Iris pigment epithelial cell (primary cell): ENCODE measurements at places on chromosomes 7 and 10.

DNA sequence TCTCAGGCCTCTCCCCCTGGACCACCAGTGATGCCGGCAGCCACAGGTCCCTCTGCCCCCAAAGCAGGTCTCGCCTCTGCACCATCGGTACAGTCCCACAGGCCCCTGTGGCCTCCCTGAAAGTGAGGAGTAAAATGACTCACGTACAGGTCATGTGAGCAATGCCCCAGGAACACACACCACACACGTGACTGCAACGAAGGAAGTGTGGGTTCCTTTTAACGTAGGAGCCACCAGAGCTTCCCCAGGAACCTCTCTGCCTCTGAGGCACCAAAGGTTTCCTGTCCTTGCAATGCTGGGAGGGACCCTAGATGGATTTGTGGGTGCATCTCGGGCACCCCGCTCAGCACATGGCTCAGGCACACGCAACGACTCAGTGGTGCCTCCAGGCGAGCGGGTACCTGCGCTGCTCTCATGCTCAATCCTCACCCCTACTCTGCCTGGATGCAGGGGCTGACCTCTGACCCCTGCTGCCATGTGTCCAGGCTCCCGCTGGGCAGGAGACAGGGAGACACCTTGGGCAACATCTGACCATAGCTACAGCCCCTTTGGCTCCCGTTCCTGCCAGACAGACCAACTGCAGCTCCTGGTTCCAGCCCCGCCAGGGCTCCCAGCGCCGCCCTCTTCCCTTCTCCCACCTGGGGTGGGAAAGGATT lies 120.7 kb downstream of the PRKAG2 start:
- DNase-seq, result peak; percentile 77

DNA sequence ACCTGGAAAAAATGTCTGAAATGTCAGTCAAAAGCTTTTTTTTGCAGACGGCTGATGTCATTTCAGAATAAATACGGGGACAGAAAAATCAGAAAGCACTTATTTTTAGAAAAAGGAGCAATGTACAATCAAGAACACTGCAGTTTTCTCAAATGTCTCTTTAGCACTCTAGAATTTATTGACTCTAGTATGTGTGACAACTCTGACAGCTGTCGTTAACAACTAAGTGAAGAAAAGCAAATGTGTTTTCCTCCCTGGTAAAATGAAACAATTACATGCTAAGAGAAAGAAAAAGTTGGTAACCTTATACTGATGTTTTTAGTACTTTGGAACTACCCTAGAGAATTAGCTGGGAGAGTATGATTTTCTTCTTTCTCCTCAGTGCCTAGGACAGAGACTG lies 497.4 kb downstream of the GRM8 start:
- DNase-seq, result no peak

DNA sequence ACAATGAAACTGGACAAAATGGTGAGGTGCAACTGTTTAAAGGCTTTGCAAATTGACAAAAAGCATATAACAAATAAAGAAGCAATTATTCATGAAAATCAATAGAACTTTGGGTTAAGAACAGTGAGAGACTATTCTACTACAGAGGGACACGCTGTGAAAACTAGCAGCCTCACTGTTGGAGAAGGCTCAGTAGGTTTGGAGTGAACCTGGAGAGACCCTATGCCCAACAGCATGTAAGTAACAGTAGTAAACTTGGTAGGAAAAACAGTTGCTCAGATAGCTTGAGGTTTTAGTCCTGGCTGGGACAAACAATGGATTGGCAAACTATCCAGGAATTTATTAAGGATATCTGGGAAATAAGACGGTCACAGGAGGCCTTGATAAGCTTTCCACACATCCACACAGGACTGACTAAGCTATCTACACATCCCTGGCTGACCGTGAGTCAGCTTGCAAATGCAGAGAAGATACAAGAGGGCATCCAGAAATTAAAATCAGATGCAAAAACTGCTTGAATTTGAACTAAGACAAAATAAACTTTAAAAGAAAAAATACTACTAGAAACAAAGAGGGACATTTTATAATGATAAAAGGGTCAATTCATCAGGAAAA lies 15.9 kb downstream of the FAM149B1 start:
- peak; percentile 72 for DNase-seq

DNA sequence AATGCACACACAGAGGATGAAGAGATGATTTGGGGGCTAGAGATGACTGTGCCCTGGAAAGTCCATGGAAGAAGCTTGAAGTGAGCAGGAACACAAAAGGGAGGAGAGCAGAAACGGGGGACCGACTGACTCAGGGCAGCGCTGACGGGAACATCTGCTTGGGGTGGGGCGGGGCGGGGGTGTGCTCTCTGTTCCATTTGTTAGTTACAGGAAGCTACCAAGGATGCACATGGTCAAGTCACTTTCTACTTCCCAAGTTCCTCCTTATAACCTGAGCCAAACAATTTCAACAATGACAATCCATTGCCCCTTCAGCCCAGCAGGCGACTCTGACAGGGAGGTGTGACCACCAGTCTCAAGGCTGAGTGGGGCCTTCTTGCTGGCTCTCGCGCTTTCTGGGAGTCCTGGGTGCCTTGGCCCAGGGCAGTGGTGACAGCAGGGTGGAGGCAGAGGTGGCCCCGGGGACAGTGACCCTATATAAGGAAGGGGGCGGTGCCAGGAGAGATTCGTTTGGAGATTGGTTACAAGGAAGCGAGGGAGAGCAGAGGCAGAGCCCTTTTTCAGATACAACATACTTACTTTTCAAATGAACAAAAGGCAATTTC lies 39.6 kb downstream of the CLEC2L start:
- DNase-seq, result no peak

DNA sequence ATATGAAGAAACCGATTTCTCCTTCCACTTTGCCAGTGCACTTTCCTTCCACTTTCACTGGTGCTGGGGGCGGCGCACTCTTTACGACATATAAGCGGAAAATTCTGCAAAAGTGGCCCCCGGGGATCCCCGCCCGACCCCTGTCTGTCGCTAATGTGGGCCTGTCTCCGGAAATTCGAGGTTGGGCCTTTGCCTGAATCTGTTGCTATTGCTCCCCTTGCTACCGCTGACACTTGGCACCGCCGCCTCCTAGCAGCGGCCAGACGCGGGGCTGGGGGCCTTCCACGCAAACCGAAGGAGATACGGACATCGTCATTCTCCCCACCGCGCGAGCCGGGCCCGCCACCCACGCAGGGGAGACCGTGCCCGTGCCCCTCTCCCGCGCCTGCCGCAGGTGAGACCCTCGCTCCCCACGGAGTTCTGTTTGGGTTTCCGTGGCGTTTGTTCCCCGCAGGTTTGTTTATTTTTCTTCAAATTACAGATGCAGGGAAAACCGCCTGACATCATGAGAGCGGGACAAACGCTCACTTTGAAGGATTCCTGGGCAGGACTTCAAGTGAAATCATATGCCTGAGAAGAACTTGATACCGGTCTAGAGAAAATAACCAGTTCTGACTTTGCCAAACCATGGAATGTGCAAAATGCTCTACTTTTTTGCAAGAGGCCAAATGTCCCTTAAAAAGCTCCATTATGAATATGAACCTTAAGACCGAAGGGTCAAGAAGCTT lies 5.0 kb downstream of the TWIST1 start:
- peak; percentile 90 for DNase-seq

DNA sequence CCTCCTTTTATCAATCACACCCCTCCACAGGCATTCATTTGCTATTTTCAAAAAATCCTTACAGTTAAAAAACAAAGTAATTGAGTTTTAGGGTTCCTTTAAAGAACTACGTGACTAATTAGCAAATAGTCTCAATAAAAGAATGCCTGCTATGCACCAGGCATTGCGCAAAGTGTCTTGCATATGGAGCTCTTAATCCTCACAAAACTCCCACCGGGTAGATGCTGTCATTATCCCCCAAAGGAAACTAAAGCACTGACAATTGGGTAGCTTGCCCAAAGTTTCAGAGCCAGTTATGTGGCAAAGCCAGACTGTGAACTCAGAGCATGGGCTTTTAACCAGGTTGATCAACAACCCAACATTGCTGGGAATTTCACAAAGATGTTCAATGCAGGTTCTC lies 305.7 kb downstream of the ELMO1 start:
- no peak for DNase-seq

DNA sequence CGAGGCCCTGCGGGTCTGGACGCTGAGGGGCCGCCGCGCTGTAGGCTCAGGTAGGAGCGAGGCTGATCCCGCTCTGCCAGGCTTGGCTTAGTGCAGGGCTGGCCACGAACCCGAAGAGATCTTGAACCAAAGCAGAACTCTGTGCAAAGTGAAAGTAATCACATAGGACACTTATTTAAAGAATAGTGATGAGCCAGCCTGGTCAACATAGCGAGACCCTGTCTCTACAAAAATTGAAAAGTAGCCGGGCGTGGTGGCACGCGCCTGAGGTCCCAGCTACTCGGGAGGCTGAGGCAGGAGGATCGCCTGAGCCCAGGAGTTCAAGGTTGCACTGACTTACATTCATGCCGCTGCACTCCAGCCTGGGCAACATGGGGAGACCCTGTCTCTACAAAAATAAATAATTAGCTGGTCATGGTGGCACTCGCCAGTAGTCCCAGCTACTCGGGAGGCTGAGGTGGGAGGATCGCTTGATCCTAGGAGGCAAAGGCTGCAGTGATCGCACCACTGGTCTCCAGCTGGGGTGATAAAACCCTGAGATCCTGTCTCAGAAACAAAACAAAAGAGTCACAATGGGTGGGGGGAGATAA lies 541 bp downstream of the ZSCAN25 start:
- no peak for DNase-seq
